Inflammatory macrophage (primary cell): ENCODE measurements at places on chromosomes 16 and 17.

DNA sequence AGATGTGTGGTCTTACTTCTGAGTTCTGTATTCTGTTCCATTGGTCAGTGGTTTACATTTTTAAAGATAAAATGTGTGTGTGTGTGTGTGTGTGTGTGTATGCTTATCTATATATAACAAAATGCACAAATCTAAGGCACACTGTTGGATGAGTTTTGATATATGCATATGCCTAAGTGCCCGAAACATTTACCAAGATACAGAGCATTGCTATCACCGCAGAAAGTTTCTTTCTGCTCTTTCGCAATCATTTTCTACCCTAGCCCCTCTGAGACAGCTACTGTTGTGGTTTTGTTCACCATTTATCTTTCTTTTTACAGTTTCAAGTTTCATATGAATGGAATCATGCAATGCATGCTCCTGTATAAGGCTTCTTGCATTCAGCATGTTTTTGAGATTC lies 97.0 kb downstream of the MRTFB start:
- DNase-seq: no peak

GRCh38 chr17:48997103-48997826 lies at the start of gene IGF2BP1:
TSS of gene IGF2BP1 (plus strand) at chr17:48997385. CDS start at chr17:48997746, 361 bp downstream.
- no peak for DNase-seq

DNA sequence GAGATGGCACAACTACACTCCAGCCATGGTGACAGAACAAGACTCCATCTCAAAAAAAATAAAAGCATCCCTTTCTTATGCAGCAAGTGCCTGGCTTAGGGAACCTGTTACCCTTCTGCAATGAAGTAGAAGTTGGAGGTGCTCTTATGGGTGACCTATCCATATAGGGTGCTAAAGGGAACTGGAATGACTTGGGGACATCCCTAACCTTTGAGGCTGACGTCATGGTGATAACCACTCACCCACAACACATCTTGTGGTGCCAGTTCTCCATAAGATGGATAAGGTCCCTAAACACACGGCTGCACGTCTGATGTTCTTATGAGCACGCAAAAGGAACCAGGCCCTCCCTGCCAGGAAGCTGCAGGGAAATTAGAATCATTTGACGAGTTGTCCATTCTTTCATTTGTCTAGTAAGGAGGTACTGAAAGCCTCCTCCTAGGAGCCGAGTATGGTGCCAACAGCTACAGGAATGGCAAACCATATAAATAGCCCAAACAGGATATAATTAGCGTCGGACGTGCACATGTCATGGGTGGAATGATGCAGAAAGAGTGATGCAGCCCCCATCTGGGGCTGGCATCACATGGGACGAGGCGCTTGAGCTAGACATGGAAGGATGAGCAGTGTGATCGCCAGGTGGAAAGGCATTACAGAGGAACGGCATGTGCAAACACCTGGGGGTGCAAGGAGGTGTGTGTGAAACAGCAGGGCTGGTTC lies 52.5 kb downstream of the ARHGAP27 start:
- DNase-seq: no peak

DNA sequence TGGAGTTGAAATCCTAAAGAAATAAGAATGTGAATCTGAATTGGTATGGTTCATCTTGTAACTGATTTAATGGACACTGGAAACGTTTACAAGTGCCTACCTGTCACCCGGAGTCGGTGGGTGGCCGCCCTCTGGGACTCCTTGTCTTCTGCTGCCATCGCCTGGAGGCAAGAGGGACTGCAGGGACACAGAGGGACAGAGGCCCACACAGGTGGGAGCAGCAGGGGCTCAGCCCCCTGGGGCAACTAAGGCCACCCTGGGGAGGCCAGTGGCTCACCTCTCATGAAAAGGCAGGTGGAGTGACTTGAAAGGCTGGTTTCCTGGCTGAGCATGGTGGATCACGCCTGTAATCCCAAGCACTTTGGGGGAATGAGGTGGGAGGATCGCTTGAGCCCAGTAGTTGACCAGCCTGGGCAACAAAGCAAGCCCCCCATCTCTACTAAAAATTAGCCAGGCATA lies 23.2 kb downstream of the TMEM92 start:
- DNase-seq: peak; percentile 56

DNA sequence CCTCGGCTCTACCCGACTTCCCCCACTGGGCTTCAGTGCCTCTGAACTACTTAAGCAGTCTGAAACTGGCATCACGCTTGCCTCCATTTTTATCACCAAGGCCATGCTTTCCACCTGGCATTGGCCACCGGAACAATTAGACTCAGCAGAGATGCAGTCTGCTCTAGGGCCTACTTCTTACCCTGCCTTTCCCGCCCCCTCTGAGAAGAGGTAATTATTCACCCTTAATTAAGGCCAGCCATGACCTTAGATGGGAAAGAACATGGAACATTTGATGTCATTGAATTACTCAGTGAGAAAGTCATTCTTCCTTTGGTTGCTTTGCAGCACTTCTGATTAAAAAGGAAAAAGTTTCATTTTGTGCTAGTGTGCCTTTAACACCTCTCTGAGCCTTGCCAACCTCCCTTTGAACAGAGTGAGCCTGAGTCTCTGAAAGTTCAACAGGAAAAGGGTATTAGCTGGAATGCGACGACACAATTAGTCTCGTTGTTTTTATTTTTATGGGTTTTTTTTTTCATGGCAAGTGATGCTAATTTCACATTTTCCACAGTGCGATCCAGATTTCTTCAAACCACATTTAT lies 60.9 kb upstream of the TNRC6A start:
- DNase-seq: no peak

DNA sequence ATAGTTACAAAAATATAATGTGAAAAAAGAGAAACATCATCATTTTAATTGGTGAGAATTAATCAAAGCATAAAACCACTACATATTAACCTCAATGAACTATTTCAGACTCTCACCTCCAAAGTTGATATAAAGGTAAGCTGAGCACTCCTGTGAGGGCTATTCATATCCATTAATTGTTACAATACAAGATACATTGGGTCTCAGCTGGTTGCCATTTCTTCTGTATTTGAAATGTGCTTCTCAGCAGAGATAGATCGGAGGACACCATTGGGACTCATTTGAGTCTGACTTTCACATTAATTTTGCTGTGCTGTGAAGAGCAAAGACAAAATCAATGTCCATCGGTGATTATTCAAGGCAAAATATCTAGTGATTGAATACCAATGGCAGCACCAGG lies 459.5 kb upstream of the GOT2 start:
- DNase-seq: no peak

- DNase-seq: no peak
Measured at GRCh38 chr16:82694239-82694874, 67.6 kb downstream of the CDH13 start.

GRCh38 chr17:3512505-3513171 lies 36.8 kb downstream of the ASPA start:
- no peak for DNase-seq

DNA sequence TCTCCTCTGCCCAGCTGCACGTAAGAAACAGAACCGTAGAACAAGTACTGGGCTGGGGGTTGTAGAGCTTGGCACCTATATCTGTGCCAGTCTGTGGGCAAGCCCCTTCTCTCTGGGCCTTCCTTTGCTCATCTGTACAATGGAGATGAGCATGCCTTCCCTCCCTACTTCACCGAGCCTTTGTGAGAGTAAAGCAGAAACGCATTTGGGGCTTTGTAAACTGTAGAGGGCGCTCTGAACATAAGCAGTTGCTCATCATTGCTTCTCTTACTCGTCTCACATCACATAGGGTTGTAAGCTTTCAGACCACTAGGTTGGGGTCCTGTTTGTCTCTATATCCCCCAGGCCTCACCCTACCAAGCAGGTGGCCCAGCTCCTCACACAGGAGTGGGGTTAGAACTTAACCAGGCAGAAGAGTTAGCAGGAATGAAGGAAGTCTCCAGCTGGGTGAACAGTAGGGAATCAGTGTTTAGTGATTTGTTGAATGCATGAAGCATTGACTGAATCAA lies 15.1 kb downstream of the SAMD14 start:
- peak; percentile 75 for DNase-seq

GRCh38 chr17:15346066-15346595 lies 4.7 kb upstream of the TEKT3 start:
- DNase-seq: no peak

- no peak for DNase-seq
Measured at GRCh38 chr16:81123092-81123852, 27.1 kb upstream of the GCSH start.

DNA sequence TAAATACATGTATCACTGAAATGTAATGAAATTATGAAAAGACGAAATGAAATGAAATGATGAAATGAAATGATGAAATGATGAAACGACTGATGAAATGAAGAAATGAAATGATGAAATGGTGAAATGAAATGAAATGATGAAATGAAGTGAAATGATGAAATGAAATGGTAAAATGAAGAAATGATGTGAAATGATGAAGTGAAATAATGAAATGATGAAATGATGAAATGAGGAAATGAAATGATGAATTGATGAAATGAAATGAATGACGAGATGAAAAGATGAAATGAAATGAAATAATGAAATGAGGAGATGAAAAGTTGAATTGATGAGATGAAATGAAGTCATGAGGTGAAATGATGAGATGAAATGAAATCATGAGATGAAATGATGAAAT lies 594.7 kb downstream of the TP53TG3F start:
- DNase-seq: no peak

GRCh38 chr17:4636474-4637100 lies 4.9 kb downstream of the ALOX15 start:
- DNase-seq: no peak
